ENCODE measurements at places on chromosomes 12 and 14. TPM values are rescaled to one million over a fixed set of nuclear protein-coding genes. Genes with fewer than 3 reads are reported as not detected.

GRCh38 chr12:879641-880040 is 69.9 kb downstream of the RAD52 start:
- H3K27me3 ChIP-seq, result no peaks in the 10 kb centered on the region
- H3K27ac ChIP-seq, result no peak overlapping the region
- no peak overlapping the region for H3K4me3 ChIP-seq
- DNase-seq, result no peak

DNA sequence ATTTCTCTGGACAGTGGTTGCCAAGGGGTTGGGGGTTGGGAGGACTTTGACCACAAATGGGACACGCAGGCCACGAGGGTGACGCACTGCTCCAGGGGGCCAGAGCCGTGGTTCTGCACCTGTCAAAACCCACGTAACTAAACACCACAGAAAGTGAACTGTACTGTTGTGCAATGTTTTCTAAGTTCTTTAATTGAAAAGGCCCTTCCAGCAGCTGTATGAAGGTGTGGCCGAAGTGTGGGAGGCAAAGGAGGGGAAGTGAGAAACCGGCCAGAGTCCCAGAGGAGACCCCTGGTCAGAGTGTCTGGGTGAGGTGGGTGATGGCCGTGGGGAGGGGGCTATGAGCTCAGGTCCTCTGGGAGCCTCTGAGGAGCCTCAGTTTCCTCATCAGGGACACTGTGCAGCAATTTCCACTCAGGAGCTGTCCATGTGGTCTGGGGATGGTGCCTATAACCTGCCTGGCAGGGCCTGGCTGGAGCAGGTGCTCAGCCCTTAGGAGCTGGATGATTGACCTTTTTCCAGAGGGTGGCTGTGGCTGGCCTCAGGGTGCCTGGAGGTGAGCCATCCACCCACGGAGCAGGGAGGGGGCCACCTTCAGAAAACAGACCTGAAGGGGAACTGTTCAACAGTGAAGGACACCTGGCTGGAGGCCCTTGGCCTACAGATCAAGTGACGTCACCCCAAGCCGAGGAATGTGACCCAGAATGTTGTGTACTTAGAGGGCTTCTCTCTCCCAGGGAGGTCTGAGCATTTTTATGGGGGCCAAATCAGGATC is 9.8 kb upstream of the BDKRB2 start:
- no peak for DNase-seq
- no peak overlapping the region for H3K4me3 ChIP-seq
- H3K36me3 ChIP-seq, result no peaks in the 10 kb centered on the region
- H3K27me3 ChIP-seq, result no peaks in the 10 kb centered on the region
- H3K4me1 ChIP-seq, result peaks cover 17% of the 10 kb centered on the region

DNA sequence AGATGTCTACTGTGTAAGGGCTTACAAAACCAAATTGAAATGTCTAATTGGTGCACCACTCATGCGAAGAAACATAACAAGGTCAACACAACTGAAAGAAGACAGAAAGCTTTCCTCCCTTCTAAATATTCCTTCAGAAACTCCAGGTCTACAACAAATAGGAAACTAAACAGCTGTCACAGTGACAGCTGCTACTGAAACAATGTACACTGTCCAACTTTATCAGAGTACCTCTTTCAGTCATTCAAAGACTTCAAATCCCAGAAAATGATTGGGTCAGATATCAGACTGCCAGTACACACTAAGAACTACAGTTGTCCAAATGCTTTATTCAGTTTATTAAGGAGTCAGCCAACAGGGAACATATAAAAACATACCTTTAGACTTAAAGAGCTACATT is 35.2 kb downstream of the CEP128 start:
- H3K27me3 ChIP-seq, result no peaks in the 10 kb centered on the region
- H3K4me3 ChIP-seq, result no peak overlapping the region
- no peak overlapping the region for H3K27ac ChIP-seq
- no peaks in the 10 kb centered on the region for H3K36me3 ChIP-seq
- DNase-seq, result no peak

The PFDN5 gene
- total RNA-seq, result 321 TPM

GRCh38 chr14:32230181-32230580 is 27.1 kb upstream of the RNU6-8 start:
- H3K27me3 ChIP-seq, result no peaks in the 10 kb centered on the region
- no peaks in the 10 kb centered on the region for H3K36me3 ChIP-seq
- no peaks in the 10 kb centered on the region for H3K4me1 ChIP-seq
- no peak overlapping the region for H3K27ac ChIP-seq

DNA sequence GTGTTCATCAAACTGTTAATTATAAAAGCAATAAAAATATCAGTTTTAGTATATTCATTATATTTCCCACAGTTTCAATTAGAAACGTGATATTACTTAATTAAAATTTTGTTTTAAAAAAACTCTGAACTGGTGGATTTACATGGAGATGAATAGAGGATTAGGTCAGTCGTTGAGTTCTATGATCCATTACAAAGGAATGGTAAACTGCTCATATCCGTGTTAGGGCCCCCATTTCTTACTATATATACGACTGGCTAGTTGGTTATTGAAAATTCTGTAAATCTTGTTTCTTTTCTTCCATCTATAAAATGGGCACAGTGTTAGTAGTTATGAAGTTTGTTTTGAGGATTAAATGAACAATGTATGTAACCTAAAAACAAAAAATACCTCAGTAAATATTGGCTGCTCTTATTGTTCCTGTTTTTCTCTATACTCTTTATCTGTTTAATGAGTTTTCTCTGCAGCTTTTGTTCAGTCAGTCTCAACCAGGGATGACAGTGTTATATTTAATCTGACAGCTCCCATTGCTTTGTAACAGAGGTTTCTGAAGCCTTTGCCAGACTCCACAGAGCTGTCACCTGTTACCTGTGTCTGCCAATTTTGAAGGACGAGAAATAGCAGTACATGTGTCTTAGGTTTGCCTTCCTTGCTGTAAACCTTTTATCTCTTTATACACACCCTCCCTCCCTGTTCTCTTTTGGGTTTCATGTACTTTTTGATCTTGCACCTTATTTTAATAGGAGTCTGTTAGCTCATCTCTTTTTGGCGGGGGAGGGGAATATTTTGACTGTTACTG is 41.5 kb downstream of the FRS2 start:
- no peaks in the 10 kb centered on the region for H3K36me3 ChIP-seq
- no peak overlapping the region for H3K27ac ChIP-seq
- H3K4me3 ChIP-seq, result no peak overlapping the region

The SSTR1 gene
- total RNA-seq, result 4.3 TPM

Data from left lung (tissue), 14 donors.